Activated T-helper 1 cell treated with Interleukin-2 at 50 U/mL for 16 hours (primary cell): ENCODE measurements at places on chromosomes 13 and 19.

DNA sequence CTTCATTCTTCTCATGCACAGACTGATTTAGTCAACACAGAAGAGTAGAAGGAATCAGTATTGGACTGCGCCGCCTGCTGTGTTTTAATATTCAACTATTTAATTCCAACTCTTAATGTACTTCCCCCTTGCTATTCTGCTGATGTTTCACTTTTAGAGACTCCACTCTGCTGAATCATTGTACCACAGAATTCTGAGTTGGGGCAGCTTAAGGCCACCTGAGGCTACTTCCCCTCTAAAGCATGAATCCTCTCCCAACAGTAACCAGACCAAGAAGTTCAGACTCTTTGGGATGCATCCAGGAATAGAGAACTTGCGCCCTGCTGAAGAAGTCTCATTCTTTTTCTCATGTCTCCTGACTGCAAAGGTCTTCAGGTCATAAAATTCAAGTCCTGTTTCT, 708.8 kb downstream of the UQCRFS1 start:
- DNase-seq = no peak

DNA sequence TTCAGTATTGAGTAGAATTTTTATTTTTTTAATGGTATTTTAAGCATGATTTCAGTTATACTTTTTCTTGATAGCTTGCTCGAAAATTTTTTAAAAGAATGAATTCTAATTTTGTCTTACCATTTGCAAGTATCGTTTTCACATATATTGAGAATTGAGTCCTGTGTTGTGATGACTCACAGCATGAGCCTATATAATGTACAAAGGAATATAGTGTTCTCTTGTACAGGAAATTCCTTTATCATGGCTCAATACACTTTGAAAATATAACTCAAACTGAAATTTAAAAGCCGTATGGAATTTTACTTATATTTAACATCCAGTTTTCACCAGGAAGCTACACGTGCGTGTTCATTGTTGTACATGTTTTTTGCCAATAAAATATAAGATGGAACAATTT, 161.1 kb upstream of the TMTC4 start:
- DNase-seq = no peak

- peak; percentile 40 for DNase-seq
Measured at GRCh38 chr13:46321494-46322225, 65.4 kb downstream of the RUBCNL start.

GRCh38 chr13:26254583-26255111, 718 bp downstream of the CDK8 start:
- peak; percentile 41 for DNase-seq

DNA sequence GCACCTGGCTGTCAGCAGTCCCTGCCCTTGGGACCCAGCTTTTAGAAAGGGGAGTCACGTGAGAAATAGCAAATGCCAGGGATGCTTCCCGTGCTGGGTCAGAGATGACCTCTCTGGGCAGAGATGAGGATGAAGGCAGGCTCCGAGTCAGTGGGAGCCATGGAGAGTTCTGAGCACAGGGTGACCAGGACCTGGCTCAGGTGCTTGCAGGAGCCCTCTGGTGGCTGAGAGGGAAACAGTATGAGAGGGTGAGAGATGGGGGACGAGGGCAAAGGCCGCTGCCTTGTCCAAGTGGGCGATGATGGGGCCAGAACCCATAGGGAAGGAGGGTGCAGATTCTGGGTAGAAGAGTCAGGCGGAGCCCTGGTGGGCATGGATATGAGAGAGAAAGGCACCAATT, 15.8 kb downstream of the TMED1 start:
- no peak for DNase-seq

DNA sequence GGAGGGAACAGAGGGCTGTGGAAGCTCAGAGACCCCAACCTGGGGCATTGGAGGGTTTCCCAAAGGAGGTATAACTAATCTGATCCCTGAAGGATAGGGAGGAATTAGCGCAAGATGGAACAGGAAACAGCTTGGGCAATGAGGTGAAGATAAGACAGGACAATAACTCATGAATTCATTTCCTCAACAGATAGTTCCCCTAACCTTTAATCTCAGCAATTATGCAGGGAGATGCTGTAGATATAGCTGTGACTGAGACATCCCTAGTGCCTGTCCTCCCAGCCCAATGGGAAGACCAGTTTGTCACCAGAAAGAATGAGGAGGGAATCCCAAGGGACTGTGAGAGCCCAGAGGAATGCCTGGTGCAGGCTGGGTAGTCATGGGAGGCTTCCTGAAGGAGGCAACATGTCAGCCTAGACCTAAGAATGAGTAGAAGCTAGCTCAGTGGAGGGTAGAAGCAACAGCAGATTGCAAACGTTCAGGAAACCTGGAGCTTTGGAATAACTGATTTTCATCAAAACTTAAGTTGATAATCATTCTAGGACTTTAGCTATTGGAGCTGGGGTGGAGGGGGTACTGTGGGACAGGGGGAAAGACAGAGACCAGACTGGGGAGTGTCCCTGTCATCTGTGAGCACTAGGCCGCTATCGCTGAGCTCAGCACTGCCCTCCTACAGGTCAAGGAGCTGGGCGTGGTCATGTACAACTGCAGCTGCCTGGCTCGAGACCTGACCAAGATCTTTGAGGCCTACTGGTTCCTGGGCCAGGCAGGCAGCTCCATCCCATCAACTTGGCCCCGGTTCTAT, 18.8 kb downstream of the HIPK4 start:
- no peak for DNase-seq

DNA sequence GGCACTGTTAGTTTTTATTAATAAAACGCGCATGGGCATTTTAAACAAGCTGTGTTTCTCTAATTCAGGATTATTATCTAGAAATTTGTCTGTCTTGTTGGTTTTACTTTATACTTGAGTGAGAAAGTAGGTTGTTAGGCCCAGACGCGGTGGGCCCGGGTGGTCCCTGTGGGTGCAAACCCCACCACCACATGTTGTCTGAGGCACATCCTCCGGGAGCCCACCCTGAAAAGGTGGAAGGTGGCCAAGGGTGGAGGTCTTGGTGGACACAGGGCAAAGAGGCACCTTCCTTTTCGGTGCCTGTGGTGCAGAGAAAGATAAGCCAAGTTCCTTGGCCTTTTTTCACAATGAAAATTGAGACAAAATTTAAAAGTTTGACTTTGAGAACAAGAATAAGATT, 16.6 kb downstream of the ATP4B start:
- DNase-seq = no peak

DNA sequence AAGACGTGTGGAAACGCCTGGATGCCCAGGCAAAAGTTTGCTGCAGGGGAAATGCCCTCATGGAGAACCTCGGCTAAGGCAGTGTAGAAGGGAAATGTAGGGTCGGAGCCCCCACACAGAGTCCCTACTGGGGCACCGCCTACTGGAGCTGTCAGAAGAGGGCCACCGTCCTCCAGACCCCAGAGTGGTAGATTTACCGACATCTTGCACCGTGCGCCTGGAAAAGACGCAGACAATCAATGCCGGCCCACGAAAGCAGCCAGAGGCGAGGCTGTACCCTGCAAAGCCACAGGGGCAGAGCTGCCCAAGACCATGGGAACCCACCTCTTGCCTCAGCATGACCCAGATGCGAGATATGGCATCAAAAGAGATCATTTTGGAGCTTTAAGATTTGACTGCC, 7.0 kb upstream of the EDNRB start:
- no peak for DNase-seq

GRCh38 chr13:45683701-45684100, 18.4 kb upstream of the CBY2 start:
- no peak for DNase-seq

GRCh38 chr19:56253737-56254136, 18.8 kb upstream of the EDDM13 start:
- DNase-seq = no peak

- DNase-seq = no peak
Measured at GRCh38 chr19:55836340-55836739, at the start of gene NLRP4. Gene NLRP4, plus strand, starts transcription at chr19:55836540. Its CDS starts 15,541 bp downstream, at chr19:55852081.

DNA sequence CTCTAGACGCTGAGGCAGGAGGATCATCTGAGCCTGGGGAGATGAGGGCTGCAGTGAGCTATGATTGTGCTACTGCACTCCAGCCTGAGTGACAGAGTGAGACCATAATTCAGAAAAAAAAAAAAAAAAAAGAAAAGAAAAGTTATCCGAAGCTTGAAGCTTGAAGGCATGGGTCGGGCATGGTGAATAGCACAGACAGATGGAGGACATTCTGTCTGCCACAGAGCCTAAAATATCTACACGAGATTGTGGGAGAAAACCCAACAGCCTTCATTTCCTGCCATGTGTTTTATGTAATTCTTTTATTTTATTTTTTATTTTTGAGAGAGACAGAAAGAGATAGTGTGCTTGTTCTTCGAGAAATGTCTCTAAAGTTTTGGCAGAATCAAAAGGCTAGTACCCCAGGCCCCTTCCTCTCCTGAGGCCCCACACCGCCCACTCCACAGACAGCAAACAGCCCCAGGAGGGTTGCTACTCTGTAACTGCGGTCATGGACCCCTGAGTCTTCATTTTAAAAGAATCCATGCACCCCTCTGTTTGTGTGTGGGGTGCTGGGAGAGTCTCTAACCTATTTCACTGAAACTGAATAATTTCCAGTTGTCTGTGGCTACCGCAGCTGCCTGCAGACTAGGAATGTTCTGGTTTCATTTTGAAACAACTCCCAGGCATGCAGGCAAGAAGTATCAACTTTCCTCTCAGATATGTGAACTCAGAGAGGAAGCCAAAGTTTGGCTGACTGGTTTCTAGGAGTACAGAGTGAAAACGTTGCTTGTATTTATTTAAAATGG, 38.4 kb upstream of the RCBTB2 start:
- DNase-seq = no peak

GRCh38 chr13:63540061-63540460, 2124.4 kb upstream of the PCDH20 start:
- DNase-seq = no peak

- no peak for DNase-seq
Measured at GRCh38 chr19:18174983-18175382, 1.4 kb downstream of the IFI30 start.

- DNase-seq = no peak
Measured at GRCh38 chr19:17406046-17406886, 836 bp upstream of the BST2 start.

DNA sequence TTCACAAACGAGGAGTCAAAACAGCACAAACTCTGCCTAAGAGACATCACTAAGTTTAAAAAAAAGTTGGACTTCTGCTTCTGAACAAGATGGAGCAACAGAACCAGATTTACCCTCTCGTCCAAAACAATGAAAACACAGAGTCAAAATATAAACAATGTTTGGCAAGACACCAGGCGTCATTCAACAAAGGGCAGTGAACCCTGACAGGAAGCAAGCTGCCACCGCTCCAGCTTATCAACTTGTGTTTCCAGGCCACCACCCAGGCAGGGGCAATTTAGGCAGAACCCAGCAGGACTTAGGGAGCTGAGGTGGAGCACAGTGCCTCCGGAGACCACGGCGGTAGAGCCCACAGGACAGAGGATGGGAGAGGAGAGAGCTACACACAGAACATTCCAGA, 8.6 kb upstream of the NAPA start:
- no peak for DNase-seq

GRCh38 chr13:25874907-25875306, 176.9 kb downstream of the SHISA2 start:
- peak; percentile 39 for DNase-seq

DNA sequence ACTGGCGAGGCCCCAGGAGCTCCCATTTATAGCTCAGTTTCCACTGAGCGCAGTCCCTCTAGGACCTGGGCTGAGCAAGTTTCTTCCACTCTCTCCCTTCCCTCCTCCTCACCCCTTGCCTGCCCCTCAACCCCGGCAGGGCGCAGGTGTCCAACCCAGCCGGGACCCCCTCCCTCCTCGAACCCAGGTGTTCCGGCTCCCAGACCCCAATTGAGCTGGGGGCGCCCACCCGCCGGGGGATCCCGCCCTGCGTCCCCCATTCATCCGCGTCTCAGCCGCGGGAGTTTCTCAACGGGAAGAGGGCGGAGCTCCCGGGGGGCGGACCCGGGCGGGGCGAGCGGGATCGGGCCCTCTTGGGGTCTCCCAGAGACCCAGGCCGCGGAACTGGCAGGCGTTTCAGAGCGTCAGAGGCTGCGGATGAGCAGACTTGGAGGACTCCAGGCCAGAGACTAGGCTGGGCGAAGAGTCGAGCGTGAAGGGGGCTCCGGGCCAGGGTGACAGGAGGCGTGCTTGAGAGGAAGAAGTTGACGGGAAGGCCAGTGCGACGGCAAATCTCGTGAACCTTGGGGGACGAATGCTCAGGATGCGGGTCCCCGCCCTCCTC, at the start of gene KIRREL2:
KIRREL2 (plus strand) TSS at position 366 of the 604 bp plus-strand sequence; CDS start at position 575, 209 bp downstream.
- no peak for DNase-seq

DNA sequence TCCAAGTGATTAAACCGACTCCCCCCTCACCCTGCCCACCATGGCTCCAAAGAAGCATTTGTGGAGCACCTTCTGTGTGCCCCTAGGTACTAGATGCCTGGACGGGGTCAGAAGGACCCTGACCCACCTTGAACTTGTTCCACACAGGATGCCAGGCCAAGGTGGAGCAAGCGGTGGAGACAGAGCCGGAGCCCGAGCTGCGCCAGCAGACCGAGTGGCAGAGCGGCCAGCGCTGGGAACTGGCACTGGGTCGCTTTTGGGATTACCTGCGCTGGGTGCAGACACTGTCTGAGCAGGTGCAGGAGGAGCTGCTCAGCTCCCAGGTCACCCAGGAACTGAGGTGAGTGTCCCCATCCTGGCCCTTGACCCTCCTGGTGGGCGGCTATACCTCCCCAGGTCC, 2.0 kb downstream of the APOE start:
- no peak for DNase-seq

GRCh38 chr13:59337070-59337469, 826.7 kb downstream of the DIAPH3 start:
- DNase-seq = no peak

GRCh38 chr13:29591310-29591709, 4.2 kb downstream of the SLC7A1 start:
- no peak for DNase-seq

GRCh38 chr19:35992907-35993765, 1.9 kb upstream of the SDHAF1 start:
- no peak for DNase-seq

- no peak for DNase-seq
Measured at GRCh38 chr13:74017301-74018061, 116.7 kb downstream of the KLF12 start.

- DNase-seq = no peak
Measured at GRCh38 chr13:46531953-46532352, 21.0 kb upstream of the LRCH1 start.

GRCh38 chr19:2691951-2692350, 10.5 kb downstream of the GNG7 start:
- no peak for DNase-seq

GRCh38 chr13:114095486-114095885, 36.9 kb downstream of the RASA3 start:
- no peak for DNase-seq

DNA sequence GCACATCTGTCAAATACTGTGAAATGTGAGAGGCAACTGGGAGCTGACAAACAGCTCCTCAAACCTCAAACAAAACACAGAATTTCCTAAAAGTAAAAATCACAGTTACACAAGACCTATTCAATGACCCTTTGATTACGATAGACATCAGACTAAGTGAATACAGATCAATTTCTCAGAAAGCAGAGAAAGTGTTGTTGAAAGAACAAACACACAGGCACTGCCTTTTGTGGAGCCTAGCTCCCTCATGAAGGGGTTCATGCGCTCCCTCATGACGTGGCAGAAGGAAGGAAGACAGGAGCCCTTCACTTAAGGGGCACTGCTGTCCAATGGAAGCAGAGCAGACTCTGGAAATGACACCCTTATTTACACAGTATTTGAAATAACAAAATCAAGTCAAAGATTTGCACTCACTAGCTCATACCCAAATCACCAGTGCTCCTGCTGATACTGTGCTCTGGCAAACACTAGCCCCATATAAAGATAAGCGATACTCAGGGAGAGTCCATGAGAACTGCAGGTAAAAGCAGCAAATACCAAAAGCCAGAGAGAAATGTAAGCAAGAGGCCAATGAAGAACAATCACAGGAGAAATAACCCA, 144.9 kb downstream of the KLF12 start:
- no peak for DNase-seq
